ENCODE measurements at places on chromosomes 6 and 20.

GRCh38 chr6:158476389-158476788 lies 83.5 kb upstream of the TMEM181 start:
- no peak for DNase-seq

DNA sequence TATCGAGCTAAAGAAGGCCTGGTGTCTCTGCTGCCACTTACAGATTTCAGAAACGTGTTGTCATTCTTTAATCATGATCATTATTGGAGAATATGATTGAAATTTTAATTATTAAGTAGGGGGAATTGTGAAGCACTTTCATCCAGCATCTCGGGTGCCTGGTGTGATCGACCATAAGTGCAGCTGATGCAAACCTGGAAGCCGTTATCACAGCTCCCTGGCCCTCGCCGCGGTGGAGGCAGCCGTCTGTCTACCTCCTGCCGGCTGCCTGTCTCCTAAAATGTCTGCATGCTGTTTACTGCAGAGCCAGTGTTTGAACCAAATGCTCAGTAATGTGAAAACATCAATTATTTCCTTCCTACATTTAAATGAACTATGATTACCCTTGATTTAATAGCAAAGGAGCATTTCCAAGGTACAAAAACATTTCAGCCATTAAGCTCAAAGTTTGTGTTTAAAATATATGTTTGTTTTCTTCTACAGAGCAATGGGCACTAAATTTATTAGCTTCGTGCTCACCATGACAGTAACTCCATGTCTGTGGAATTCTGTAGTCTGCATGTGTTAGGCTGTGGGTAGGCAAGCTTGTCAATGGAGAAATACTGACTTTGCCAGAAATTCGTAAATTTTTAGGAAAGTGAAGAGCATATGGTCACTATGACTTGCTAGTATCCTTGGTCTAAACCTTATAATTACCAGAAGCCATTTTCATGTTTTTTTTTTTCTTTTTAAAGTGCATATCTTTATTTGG lies 184.5 kb upstream of the AGPAT4 start:
- DNase-seq, result no peak

- no peak for DNase-seq
These were observed 31.5 kb downstream of the CPNE5 start for GRCh38 chr6:36807750-36808149.

- DNase-seq, result no peak
These were observed 52.9 kb upstream of the SIM1 start for GRCh38 chr6:100517633-100518032.

Measured in activated B cell treated with CpG ODN at 0.5 μM for 24 hours (primary cell).